ENCODE measurements at places on chromosomes 5 and 9.

- DNase-seq: no peak
Measured at GRCh38 chr5:57302643-57303042, 128.8 kb downstream of the GPBP1 start.

GRCh38 chr9:95193067-95193466 is 124.4 kb downstream of the FANCC start:
- DNase-seq: no peak

- peak; percentile 86 for DNase-seq
Measured at GRCh38 chr9:111036429-111036789, 1.9 kb downstream of the LPAR1 start.

DNA sequence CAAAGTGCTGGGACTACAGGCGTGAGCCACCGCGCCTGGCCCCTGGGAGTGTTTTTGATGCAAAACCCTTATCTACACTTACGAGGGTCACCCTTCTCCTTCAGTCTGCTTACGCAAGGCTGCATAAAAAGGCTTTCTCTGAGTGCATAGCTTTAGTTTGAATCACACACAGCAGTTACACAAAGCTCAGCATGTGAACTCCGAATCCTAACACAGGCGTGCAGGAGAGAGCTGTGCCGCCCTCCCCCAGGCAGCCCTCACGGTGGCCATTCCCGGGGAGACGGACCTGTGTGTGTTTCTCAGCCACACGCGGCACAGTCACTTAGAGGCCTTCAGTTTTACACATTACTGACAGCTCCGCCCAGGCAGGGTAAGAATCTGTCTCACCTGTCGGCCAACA is 26.7 kb downstream of the EXD3 start:
- no peak for DNase-seq

DNA sequence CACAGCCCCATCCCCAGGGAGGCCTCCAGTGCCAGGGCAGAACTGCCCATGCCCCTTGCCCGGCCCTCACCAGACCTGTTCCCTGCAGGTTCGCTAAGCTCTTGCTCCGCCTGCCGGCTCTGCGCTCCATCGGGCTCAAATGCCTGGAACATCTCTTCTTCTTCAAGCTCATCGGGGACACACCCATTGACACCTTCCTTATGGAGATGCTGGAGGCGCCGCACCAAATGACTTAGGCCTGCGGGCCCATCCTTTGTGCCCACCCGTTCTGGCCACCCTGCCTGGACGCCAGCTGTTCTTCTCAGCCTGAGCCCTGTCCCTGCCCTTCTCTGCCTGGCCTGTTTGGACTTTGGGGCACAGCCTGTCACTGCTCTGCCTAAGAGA is 110.1 kb downstream of the RXRA start:
- no peak for DNase-seq

DNA sequence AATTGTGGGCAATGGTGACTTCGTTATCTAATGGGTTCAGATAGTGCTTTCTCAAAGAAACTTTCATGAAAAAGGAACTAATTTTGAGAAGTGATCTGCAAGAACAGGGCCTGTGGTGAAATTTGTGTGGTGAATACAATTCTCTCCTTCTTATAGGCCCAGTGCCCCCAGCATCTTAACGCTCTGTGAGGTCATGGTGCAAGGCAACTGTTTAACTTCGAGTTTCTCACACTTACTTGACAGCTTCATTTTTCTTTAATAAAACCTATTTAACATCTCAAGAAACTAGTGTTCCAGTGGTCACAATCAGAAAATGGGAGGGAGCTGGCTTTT is 69.2 kb downstream of the FAM114A2 start:
- no peak for DNase-seq

DNA sequence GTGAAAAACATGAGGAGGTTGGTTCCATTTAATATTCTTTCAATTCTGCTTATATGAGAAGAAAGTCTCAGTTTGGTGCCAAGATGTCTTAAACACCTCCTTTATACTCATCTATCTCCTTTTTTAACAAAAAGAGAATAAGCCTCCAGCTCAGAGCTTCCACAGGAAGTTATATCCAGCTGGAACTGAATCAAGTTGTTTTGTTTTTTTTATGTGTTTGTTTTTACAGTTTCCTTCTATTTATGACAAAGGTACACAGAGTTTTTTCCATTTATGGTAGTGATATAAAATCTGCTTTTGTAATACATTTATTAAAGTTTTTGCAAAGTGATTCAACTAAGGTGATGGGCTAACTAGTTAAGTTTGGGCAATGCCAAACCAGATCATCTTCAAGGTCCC is 10.4 kb downstream of the SPARC start:
- no peak for DNase-seq

- DNase-seq: no peak
Measured at GRCh38 chr9:89277043-89277442, 34.0 kb upstream of the CKS2 start.

DNA sequence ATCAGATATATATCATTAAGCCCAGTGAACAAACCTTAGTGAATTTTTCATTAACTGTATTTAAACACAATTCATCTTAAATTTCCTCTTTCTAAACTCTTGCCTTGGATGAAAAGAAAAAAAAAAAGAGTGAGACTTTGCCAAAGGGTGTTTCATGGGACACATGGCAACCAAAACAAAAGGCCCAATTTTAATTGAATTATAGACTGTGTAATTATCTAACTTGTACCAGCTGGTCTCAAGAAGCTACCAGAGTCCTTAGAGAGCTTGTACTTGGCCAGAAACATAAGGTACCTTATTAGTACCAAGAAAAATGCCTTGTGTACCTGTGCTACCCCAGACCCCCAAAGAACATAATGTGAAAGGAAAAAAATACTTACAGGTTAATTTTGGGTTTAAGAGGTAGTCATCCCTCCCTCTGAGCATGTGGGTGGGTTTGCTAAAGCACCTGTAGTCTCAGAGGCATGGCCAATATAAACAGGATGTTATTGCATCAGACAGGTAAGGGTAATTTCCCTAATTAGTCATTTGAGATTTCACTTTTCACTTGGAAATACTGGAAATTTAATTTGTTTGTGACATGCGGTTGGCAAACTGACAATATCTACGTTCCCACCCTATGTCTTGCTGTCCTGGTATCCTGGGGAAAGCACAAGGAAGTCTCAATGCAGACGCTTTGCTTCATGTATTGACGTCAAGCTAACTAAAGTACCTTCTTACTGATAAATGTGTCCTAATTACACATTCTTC is 90.1 kb downstream of the SNCAIP start:
- DNase-seq: no peak
